Dermis lymphatic vessel endothelial cell (primary cell): ENCODE measurements at places on chromosomes 7 and 10. TPM values are rescaled to one million over a fixed set of nuclear protein-coding genes. Genes with fewer than 3 reads are reported as not detected.

The ATG9B gene
- total RNA-seq: under 0.01 TPM in 2 replicates

The CALHM3 gene
- not detected in 2 replicates for total RNA-seq

The PHKG1 gene
- total RNA-seq: 0.33 and 0.52 TPM in 2 replicates

The CYP2C18 gene
- total RNA-seq: not detected in 2 replicates

The UCMA gene
- total RNA-seq: not detected in 2 replicates

The GRID1 gene
- total RNA-seq: not detected in 2 replicates

The SFMBT2 gene
- total RNA-seq: 0.76 and 1.9 TPM in 2 replicates
